ENCODE measurements at places on chromosomes 6 and 20.

DNA sequence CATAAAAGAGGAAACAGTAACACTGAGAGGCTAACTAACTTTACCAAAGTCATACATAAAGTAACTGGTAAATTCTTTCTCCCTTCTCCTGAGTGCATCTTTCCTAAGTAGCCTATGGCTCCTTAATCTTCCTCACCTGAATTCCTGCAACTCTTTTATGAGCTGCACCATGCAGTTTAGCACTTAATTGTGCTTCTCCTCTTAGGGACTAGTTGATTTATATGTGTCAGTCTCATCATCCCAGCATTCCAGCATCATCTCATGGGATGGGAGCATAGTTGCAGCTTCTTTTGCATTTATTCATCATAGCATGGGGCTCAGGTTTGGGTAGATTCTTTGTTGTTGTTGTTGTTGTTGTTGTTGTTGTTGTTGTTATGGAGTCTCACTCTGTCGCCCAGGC lies 3.5 kb upstream of the TSPYL1 start:
- DNase-seq: no peak

GRCh38 chr6:124927806-124928205 lies 34.4 kb upstream of the RNF217 start:
- no peak for DNase-seq

DNA sequence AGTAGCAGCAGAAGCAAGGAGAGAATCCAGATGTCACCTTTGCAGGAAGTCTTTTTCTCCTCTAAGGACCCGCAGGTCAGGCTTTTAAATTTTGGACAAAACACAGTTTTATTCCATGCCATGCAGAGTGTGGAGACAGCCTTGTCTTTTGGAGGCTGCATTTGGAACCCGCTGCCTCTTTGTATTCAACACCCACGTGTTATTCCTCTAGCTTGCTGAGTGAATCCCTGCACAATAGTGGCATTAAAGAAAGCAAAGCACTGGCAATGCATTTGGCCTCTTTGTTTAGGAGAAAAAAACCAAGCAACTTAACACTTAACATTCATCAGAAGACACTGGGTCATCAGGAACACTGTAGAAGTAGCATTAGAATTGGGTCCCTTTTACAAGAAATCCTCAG lies 43.5 kb downstream of the TFAP2B start:
- DNase-seq: no peak

GRCh38 chr20:37383229-37383989 lies 37.5 kb downstream of the SRC start:
- DNase-seq: no peak

GRCh38 chr6:27611451-27611850 lies 138.5 kb upstream of the ZNF184 start:
- DNase-seq: no peak

GRCh38 chr6:112286500-112287144 lies 32.3 kb upstream of the LAMA4 start:
- DNase-seq: no peak

GRCh38 chr6:162639951-162640350 lies 87.6 kb downstream of the PRKN start:
- DNase-seq: no peak

- no peak for DNase-seq
Observed at GRCh38 chr6:110544472-110544871, 68.1 kb upstream of the SLC22A16 start.

- no peak for DNase-seq
Observed at GRCh38 chr6:140867336-140867735, 1265.4 kb upstream of the GJE1 start.

DNA sequence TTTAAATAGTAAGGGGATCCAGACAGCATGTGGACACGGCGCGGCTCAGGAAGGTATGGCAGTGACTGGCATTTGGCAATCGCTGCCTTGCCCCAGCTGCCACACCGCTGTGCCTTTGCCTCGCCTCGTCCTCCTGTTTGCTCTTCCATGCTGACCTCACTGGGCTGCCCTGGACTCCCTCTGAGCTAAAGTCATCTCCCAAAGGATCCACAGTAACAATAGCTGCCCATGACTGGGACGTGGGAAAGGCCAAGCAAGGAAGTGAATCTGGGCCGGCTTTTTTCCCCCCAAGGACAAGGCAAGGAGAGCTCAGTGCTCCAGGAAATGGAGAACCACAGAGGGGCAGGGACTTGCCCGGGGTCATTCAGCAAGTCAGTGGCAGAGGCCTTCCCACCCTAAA lies 48.1 kb downstream of the JPH2 start:
- DNase-seq: no peak

DNA sequence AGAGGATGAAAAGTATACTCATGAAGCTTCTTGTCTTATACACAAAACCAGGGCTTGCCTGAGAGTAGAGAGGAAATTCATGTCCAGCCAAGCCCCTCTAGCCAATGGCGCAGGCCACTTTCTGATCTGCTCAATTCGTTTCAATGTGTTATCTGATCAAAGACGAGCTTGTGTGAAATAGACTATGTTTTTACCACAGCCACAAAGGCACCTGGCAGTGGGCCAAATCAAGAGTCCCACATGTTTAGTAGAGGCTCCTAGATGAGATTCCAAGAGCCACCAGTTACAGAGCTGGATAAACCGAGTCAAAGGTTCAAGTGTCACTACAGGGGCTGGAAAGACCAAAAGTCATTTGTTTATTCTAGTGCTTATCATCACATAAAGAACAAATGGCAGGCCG lies 34.9 kb downstream of the GPLD1 start:
- DNase-seq: no peak

GRCh38 chr20:58107533-58107932 lies 120.9 kb downstream of the ANKRD60 start:
- no peak for DNase-seq

DNA sequence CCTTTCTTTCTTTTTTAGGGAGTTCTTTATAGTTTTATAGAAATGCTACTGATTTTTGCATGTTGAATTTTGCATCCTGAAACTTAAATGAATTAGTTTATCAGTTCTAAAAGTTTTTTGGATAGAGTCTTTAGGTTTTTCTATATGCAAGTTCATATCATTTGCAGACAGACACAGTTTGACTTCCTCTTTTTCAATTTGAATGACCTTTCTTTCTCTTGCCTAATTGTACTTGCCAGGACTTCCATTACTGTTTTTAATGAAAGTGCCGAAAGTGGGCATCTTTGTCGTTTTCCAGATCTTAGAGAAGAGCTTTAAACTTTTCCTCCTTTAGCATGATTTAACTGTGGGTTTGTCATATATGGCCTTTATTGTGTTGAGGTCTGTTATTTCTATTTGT lies 21.1 kb upstream of the EDN1 start:
- no peak for DNase-seq

- no peak for DNase-seq
Observed at GRCh38 chr6:158501360-158502262, 58.3 kb upstream of the TMEM181 start.

GRCh38 chr20:57941604-57942381 lies 232.0 kb upstream of the PMEPA1 start:
- no peak for DNase-seq

DNA sequence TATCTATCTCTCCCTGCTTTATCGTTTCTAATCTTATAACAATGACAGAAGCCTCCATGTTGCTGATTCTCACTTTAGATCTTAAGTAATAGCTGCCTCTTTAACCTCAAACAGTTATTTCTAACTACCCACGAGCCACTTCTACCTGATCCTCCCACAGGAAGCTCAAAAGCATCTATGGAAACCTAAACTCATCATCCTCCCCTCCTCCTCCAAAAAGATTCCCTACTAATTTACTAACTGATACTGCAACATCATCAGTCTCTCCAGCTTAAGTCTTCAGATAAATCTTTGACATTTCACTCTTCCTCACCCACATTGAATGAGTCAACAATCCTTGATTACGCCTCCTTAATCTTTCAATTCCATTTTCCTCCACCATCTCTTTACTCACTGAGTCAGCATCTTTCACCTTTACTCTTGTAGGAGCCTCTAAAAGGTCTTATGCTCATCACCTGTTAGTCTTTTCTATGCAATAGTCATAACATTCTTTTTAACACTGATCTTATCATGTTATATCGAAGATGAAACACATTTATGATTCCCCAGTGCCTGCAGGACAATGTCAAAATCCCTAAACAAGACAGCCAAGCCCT lies 526.7 kb upstream of the CDH4 start:
- DNase-seq: no peak

DNA sequence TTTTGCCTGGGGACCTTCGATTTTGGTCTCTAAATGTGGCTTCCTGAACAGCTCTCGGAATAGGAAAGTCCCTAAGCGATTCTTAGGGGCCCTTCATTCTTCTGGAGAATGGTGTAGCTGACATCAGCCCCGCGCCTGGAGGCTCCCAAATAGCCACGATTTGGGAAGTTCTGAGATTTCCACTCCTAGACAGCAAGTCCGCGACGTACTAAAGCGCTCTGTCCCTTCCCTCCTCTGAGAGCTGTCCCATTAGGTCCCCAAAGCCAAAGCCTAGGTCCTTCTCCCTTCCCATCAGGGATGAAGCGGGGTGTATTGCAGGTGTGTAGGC lies 756 bp downstream of the MOXD1 start:
- DNase-seq: no peak

DNA sequence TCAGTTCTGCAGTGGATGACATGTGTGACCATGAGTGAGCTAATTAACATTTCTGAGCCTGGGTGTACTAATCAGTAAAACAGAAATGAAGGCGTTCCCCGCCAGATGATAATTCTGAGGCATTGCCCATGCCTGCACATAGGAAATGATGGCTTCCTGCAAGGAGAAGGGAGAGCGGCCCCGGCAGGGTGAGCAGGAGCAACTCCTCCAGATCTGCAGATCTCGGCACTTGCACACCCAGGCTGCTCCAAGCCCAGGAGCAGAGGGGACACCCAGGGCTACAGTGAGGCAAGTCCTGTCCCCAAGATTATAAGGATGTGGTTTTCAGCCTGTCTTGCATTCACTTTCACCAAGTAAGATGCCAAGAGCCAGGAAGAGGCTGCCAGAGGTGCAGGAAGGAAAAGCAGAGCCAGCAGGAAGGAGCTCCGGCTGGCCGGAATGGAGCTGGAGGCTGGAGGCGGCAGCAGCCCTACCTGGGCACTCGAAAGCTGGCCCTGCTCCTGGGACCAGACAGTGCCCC lies 177.5 kb upstream of the CST7 start:
- DNase-seq: no peak

- no peak for DNase-seq
Observed at GRCh38 chr6:141783585-141783984, 349.1 kb upstream of the GJE1 start.

GRCh38 chr6:137261761-137262160 lies 42.6 kb upstream of the IFNGR1 start:
- no peak for DNase-seq

GRCh38 chr20:11753155-11753554 lies 164.5 kb upstream of the BTBD3 start:
- DNase-seq: no peak

DNA sequence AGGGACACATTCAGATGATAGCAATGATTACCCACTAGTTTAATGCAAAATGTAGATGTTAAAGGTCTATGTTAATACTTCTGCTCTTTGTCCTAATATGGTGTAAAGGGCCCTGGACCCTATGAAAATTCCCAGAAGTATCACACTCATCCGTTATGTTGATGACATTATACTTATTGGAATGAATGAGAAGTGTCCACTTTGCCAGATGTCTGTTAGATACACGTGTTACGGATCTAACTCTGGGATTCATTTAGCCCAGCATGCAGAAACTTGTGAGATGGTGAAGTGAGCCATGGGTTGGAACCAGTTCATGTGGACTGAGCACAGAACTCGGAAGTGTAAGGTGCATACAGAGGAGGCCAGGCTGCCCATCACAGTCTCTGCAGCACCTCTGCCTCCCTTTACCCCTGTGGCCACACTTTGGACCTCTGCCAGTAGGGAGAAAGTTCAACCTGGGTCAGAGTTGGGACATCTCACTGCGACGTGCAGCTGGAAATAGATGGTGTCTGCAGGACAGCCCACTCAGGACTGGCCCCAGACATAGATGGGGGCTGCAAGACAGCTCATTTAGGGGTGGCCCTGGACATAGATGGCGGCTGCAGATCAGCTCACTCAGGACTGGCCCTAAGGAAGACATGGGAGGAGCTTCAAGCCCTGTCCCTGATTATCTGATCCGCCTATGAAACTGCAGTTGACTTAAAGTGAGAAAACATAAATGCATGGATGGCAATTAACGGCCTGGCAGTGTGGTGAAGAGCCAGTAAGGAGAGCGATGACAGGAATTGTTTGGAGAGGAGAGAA lies 71.2 kb upstream of the THBS2 start:
- DNase-seq: no peak

GRCh38 chr6:147078602-147079001 lies 125.6 kb upstream of the STXBP5 start:
- no peak for DNase-seq

- DNase-seq: no peak
Observed at GRCh38 chr6:24788031-24788665, 10.6 kb downstream of the ARMH2 start.

DNA sequence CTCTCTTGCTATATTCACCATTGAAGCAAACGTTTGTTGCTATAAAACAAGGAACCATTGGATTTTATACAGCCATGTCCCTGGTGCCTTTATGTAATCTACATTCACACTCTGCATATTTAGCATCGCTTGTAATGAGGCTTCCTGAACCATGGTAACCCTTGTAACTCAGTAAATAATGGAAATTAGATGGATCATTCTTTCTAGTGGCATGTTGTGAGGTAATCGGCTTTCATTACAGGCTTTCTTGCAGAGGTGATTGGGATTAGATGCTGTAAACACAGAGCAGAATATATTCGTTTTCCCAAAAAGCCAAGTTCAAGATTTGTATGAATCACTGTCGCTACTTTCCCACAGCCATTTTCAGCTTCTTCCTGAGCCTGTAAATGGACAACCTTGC lies 36.1 kb downstream of the SMPDL3A start:
- no peak for DNase-seq

DNA sequence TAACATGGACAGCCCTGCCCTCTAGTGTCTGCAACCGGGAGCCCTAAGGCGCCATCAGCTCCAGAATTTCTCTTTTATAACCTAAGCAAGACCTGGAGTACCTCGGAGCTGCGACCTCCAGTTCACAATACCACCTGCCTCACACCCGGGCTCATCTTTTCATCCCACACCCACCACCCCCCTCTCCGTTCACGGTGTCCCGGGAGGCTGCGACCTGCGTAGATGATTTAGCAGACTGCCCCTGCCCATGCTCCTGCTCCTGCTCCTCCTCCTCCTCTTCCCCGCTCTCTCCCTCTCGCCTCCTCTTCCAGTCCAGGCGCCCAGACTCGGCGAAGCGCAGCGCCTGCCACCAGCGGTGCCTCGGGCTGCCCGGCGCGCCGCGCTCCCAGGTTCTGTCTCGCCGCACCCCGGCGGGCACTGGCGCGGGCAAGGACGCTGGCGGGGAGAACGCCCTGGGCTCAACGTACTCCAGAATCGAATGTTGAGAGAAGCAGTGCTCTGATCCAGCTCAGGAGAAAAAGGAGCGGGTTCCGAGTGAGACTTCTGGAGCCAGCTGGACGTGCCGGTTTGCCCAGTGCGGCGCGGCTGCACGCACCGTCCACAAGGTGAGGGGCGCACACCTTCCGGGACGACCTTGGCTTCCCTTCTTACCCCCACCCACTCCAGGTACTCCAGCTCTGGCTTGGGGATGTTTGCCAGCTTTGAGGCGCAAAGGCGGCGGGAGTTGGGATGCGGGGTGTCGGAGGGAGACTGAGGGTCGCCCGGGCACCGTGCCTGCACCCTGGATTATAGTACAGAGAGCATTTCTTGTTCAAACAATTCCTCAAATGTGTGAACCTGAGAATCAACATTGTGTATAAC lies at the start of gene HTR1E:
HTR1E (plus strand) TSS at position 310 of the 861 bp plus-strand sequence. CDS start 77,807 bp downstream, outside the sequence.
- peak; percentile 48 for DNase-seq

Data from NCI-H446 (cell line).